ENCODE measurements at places on chromosomes 7 and 10.

GRCh38 chr10:63210611-63211196 is 77.6 kb downstream of the NRBF2 start:
- DNase-seq, result no peak

- no peak for DNase-seq
Observed at GRCh38 chr7:42572056-42572455, 335.0 kb upstream of the GLI3 start.

GRCh38 chr7:129825209-129825970 is 127.4 kb downstream of the UBE2H start:
- no peak for DNase-seq

GRCh38 chr7:52352013-52352981 is 683.1 kb upstream of the POM121L12 start:
- DNase-seq, result no peak

- no peak for DNase-seq
Observed at GRCh38 chr7:29890251-29890650, 83.9 kb downstream of the WIPF3 start.

DNA sequence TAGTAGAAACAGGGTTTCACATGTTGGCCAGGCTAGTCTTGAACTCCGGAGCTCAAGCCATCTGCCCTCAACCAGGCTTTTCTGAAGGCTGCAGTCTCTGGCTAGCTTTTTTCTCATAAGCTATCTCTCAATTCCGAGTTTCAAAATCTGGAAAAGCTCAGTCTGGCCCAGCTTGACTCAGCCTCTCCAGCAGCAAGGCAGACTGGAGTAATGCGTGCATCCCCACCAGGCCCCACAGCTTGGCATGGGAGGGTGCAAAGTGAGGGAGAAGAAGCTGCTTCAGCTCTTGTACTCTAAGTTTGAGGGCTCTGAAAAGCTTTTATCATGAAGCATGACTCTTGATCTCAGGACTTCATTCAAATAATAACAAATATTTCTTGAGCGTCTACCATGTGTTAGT is 4.8 kb downstream of the DHTKD1 start:
- no peak for DNase-seq

- DNase-seq, result no peak
Observed at GRCh38 chr10:64037071-64037661, 516.0 kb downstream of the REEP3 start.

- no peak for DNase-seq
Observed at GRCh38 chr7:264541-265191, 25.3 kb upstream of the FOXL3 start.

- no peak for DNase-seq
Observed at GRCh38 chr10:130761032-130761575, 550.4 kb downstream of the TCERG1L start.

GRCh38 chr7:79810916-79811315 is 323.7 kb upstream of the GNAI1 start:
- no peak for DNase-seq

DNA sequence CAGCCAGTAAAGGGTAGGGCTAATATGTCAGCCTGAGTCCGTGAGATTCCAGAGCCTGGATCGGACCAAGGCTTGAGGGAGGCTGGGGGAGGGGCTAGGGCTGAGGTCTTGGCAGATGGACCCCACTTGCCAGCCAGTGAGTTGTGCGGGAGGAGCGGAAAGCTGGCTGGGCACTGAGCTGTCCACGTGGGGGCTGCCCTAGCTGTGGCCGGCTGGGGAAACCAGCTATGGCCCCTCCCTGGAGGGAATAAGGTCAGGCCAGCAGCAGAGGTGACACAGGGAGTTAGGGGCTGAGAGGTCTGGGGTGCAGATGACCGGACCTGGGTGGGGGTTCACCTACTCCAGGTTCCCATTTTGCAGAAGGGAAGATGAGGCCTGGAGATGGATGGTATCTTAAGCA is 77.3 kb downstream of the UNCX start:
- DNase-seq, result no peak

- no peak for DNase-seq
Observed at GRCh38 chr10:103548581-103549348, 55.3 kb downstream of the NEURL1 start.

DNA sequence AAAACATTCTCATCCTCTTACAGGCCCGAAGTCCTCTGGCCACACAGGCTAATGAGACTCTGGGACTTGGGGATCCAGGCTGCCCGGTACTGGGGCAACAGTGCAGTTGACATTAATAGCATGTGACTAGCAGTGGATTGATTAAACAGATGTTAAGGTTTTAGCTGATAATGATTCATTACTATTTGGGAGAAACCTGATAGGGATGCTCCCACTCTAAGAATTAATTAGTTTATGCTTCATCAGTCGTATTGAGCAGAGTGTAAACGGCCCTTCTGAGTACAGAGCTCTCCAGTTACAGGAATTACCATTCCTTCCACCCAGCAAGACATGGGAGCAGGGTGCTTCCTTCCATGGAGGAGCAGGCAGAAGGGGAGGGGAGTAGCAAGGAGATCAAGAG is 82.7 kb downstream of the RPS24 start:
- no peak for DNase-seq

- DNase-seq, result no peak
Observed at GRCh38 chr10:84230359-84230758, 5.0 kb upstream of the LRIT2 start.

DNA sequence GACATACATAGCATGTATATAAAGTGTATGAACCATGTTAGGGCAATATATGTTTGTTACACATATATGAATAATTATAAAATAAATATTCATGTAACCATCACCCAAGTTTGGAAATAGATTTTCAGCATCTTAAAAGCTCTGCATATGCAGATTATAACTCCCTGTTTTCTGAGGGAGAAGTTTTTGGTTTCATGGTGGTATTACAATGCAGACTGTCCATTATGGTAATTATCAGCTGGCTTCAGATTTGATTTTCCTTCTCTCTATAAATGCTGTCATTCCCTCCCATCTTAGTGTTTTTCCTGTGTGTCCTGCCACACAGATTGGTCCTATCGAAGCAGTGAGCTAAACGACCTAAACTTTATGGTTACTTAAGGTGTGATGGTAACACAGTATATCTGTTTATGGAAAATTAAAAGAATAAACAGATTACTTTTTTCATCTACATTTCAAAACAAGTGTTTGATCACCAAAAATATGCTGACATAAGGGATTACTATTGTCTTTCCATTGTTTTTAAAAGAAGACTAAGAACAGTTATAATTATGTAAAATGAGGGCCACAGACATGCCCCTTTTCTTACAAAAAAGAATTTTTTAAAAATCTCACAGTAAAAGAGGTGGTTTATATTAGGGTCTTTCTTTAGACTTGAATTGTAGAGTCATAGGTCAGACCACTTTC is 17.7 kb downstream of the PRPF18 start:
- no peak for DNase-seq

DNA sequence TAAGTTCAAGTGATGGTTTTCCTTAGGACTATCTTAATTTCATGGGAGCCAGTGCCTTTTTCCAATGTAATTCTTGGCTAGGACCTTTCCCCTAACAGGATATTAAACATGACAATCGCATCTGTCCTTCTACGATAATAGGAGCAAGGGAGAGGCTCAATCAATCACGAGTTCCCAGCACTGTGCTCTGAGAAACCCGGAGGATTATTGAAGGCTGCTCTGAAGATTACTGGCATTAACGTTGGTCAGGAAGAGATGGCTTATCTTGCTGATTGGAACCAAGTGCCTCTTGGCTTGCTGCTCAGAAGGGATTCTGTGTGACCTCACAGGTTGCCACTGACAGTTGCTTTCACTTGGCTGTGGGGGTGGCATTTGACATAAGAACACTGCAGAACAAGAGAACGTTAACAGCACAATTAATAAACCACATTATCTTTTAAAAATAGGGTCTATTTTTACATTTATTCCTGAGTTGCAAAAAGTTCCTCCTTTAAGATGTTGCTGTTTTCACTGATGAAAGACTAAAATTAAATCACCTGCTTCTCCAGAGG is 252.1 kb upstream of the TAC1 start:
- no peak for DNase-seq

DNA sequence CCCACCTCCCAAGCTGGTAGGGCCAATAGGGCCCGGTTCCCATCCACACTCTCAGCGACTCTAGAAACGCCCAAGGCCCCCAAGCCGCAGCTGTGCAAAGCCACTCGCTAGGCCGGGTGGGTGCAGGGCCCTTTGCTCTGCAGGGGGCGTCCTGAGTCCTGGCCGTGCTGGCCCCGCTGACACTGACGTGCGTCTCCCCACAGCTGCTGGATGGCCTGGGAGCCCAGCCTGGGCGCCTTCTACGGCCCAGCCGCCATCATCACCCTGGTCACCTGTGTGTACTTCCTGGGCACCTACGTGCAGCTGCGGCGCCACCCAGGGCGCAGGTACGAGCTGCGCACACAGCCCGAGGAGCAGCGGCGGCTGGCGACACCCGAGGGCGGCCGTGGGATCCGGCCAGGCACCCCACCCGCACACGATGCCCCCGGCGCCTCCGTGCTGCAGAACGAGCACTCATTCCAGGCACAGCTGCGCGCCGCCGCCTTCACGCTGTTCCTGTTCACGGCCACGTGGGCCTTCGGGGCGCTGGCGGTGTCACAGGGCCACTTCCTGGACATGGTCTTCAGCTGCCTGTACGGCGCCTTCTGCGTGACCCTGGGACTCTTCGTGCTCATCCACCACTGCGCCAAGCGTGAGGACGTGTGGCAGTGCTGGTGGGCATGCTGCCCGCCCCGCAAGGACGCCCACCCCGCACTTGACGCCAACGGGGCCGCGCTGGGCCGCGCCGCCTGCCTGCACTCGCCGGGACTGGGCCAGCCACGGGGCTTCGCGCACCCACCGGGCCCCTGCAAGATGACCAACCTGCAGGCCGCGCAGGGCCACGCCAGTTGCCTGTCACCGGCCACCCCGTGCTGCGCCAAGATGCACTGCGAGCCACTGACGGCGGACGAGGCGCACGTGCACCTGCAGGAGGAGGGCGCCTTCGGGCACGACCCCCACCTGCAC is 31.6 kb upstream of the KNDC1 start:
- no peak for DNase-seq

DNA sequence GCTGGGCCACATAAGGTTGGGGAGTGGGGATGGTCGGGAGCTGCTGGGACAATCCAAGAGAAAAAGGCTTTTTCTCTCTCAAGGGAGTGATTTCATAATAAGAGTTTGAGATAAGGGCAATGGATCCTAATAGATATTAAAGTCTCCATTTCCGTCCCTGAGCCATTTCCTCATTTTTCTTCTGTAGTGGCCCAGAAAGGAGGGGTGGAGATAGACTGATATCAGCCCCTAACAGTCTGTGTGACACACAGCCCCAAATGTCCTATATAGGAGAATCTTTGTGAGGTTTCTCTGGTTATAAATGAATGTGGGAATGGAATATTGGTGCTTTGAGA is 35.2 kb downstream of the PRSS2 start:
- DNase-seq, result no peak

All from HS-27A (cell line).